NCI-H460 (cell line): ENCODE measurements at places on chromosomes 5 and 9.

DNA sequence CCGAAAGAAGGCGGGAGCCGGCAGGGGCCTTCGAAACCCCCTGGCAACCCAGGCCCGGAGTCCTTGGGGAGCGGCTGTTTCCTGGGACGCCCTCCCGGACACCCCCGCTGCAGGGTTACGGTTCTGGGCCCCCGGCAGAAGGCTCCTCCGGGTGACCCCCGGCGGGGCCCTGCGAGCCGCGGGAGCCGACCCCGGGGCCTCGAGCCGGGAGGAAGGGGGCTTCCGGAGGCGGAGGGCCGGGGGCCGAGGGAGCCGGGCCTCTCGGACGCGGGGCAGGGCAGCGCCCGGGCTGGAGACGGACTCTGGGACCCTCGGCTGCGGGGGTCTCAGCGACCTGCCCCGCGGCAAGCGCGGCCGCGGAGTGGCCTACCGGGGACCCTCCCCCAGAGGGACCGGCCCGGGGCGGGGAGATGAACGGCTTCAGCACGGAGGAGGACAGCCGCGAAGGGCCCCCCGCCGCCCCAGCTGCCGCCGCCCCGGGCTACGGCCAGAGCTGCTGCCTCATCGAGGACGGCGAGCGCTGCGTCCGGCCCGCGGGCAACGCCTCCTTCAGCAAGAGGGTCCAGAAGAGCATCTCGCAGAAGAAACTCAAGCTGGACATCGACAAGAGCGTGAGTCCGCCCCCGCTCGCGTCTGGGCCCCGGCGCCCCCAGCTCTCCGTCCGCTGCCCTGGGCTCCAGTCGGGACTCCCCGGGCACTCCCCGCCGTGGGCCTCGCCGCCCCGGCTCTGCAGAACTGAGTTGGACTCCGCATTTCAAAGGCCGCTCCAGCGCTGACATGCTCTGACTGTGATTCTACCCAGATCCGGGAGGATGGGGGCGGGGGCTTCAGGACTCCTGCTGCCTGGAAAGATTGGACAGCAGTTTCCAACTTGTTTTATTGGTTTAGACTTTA is 645 bp downstream of the SAP30L start:
- no peak for DNase-seq

DNA sequence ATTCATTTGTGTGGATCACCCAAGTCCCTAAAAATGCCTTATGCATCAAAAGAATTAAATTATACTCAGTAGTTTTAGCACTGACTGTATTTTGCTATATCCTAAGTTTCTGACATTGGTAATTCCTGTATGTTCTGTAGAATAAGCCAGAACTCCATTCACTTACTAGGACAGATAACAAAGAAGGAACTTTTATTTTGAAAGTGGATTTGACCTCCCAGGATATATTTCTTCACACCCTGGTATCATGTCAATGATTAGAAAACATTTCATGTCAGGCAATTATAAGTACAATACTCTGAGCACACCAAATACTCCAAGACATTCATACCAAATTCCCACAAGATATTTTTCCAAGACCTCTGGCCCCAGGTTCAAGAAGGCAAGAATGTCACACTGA is 28.7 kb upstream of the MYOT start:
- DNase-seq = no peak

DNA sequence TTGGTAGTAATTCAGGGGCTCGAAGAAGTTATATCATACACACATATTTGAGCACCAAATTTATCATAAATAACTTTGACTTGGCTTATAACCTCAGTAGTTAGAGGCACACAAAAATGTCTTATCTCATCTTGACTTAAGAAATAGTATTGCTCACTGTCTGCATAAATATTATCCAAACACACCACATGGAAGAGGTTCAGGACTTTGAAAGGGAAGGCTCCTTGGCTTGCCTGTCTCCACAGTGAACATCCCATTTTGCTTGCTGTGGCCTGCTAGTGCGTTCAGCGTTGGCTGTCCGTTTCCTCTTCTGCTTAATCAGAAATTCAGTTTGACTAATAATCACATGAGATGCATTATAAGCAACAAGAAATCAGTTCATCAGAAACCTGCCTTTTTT is 13.9 kb downstream of the GRXCR2 start:
- no peak for DNase-seq

- DNase-seq = no peak
Observed at GRCh38 chr9:133605856-133606707, 3.1 kb downstream of the FAM163B start.

- no peak for DNase-seq
Observed at GRCh38 chr5:108876451-108876850, 128.8 kb downstream of the FER start.

- DNase-seq = no peak
Observed at GRCh38 chr5:2465383-2465782, 286.1 kb downstream of the IRX2 start.

DNA sequence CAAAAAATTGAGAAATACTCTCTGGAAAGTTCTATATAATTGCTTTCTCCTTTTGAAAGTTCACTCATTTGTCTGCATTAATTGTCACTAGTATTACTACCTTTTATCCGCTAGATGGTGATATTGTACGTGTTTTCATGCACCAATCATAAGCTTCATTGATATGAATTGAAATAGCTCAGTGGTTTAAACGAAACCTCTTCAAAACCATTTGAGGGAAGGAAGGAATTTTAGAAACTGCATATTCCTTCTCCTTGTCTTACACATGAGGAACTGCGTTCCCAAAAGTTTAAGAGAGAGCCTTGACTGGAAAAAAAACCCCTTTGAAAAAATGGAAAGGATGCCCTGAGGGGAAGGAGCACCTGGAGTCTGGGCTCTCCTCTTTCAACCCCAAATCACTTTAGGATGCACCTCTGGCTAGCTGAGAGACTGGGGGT is 98.6 kb downstream of the YTHDC2 start:
- peak; percentile 39 for DNase-seq

DNA sequence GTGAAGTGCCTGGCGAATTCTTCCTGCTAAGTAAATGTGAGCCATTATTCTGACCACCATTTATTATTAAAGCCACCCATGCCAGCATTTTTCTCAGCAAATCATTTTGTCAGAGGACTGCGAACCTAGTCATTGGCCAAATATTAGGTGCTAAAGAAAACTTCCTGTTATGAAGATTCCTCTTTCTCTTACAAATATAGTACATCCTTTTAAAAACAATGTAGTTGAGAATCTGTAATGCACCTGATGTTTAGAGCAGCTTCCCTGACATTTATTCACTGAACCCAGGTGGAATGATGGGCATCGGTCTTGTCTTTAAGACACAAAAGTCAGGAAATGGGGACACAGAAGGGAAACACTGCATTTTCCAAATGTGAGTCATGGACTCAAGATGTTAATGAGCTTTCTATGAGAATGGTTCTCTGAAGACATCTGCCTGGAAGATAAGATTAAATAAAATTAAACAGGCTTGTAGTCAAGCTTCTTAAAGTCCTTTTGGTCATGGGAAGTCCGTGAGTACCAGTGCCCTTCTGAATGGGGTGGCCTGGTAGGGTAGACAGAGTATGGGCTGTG is 290.6 kb downstream of the FBXL7 start:
- no peak for DNase-seq

DNA sequence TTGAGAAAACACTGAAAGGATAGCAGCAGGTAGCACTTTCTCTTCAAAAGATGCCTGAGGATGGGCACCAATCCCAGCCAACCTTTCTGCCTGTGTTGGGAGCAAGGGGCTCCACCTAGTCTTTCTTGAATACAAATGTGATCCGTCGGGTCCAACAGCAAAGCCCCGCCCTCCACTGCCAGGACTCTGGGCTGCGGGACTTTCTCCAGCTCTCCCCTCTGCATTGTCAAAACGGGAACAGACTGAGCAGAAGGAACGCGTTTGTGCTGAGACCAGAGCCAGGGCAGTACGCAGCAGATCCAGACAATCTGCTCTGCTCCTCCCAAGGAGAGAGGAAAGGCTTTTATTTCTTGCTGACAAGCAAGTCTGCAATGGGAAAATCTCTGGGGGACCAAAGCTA is 139.7 kb downstream of the SEC61B start:
- no peak for DNase-seq

DNA sequence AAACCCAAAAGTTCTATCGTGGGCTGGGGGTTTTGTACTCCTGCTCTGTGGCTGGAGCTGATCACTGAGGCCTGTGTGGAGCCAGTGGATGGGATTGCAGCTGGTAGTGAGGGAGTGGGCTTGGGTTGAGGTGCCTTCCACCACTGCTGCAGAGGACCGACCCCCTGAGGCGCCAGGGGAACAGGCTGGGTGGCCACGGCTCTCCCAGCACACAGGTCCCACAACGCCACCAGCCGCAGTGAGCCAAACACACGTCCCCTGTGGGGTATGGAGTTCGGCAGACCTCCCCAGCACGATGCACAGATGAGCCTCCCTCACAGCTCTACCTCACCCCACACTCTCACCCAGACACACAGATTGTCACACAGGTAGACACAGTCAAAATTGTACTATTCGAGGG is 109.1 kb downstream of the DAB2IP start:
- no peak for DNase-seq

GRCh38 chr9:110099236-110100095 is 108.5 kb downstream of the C9orf152 start:
- DNase-seq = no peak

DNA sequence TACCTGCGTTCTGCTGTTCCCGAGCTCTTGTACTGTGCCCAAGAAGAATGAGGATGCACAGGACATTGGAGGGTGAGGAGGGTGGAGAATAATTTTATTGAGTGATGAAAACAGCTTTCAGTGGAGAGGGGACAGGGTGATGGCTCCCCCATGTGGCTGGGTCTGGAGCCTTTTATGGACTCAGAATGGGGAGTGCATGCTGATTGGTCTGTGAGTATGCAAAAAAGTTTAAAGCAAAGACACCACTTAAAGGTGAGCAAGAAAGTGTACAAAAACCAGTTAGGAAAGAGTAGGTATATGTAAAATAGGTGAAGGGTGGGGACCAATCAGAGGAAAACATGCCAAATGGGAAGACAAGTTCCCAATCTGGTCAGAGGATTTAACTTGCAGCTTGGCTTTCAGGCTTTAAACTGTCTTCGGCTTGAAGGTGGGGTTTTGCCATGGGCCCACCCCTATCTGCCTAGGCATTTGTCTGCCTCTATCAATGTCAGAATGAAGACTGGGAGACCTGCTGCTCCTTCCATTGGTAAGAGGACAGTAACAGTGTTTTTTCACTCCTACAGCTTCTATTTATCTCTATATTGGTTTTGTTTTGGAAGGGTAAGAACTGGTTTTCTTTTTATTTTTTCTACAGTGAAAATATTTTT is 118.0 kb upstream of the RAI14 start:
- no peak for DNase-seq

- DNase-seq = no peak
Observed at GRCh38 chr9:72276429-72276828, 88.6 kb downstream of the ZFAND5 start.

GRCh38 chr5:178808886-178809285 is 50.9 kb upstream of the ZNF354B start:
- DNase-seq = no peak

GRCh38 chr9:73775757-73776156 is 624.1 kb downstream of the ANXA1 start:
- DNase-seq = no peak
